T-cell (primary cell): ENCODE measurements at places on chromosomes 7 and 10.
A peak's percentile ranks its signal among the peaks of the same experiment; 100 is the strongest.

DNA sequence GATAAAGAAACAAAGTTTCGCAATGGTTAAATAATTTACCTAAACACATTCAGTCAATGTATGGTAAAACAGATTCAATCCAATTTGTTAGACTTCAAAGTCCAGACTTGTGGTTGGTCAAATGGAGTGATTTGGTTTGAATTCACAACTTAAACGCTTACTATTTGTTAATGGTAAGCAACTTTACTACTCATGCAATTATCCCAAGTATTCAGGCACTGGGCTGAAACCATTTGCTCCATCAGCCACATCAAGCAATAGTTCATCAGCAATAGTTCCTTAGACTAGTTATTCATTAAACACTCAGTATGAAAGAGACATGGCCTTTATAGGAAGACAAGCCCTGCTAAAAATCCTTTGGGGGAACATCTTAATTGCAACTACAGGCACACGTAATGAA is 253.0 kb downstream of the AGMO start:
- no peak for DNase-seq

- no peak for DNase-seq
Observed at GRCh38 chr7:134902058-134902457, 84.2 kb upstream of the AGBL3 start.

- DNase-seq: no peak
Observed at GRCh38 chr10:100303724-100304319, 17.3 kb upstream of the BLOC1S2 start.

- no peak for DNase-seq
Observed at GRCh38 chr10:72738486-72738885, 46.5 kb downstream of the MCU start.

- DNase-seq: no peak
Observed at GRCh38 chr7:68015122-68015977, 1018.7 kb downstream of the TYW1 start.

- peak; percentile 29 for DNase-seq
Observed at GRCh38 chr7:106283831-106284713, 711 bp downstream of the NAMPT start.

- DNase-seq: no peak
Observed at GRCh38 chr10:80411267-80411668, 2.9 kb downstream of the PRXL2A start.

GRCh38 chr10:79061441-79062315 is 7.1 kb upstream of the ZMIZ1 start:
- no peak for DNase-seq

- DNase-seq: no peak
Observed at GRCh38 chr10:117597216-117597615, 54.7 kb downstream of the EMX2 start.

DNA sequence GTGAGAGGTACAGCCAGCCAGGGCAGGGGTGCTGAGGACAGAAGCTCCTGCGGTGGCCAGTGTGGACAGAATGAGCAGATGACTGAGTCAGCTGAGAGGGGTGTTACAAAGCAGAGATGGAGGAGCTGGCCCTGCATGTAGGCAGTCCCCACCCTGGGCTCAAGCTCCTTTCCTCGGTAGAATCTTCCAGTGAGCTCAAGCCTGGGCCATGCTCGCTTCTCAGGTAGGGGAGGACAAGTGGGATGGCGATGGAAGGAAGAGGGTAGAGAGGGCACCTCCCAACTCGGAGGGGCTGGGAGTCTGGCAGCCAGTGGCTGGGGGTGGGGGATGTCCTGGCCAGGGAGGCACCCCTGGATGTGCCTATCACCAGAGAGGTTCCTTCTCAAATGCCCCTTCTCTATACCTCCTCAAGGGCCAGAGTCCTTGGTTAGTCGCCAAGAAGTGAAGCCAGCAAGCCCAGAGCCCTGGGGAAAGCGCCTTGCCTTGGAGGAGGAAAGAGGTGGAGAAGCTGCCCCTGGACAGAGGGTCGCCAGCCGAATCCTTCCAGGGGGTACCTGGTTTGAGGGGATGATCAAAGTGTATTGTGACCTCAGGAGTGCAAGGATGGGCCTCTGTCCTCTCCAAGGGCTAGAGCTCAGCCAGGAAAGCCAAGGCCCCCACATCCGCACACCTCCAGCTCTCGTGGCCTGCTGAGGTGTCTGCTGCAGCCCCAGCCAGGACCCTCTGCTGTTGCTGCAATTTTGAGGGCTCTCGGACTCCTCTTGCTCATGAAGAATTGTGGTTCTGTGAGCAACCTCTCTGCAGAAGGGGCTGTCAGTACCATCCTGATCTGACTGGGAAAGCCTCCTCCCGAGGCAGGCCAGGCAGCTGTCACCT is 88.6 kb upstream of the MACROH2A2 start:
- no peak for DNase-seq

GRCh38 chr10:3196958-3197347 is 24.4 kb upstream of the PITRM1 start:
- DNase-seq: no peak

GRCh38 chr10:103544657-103545310 is 51.3 kb downstream of the NEURL1 start:
- no peak for DNase-seq

DNA sequence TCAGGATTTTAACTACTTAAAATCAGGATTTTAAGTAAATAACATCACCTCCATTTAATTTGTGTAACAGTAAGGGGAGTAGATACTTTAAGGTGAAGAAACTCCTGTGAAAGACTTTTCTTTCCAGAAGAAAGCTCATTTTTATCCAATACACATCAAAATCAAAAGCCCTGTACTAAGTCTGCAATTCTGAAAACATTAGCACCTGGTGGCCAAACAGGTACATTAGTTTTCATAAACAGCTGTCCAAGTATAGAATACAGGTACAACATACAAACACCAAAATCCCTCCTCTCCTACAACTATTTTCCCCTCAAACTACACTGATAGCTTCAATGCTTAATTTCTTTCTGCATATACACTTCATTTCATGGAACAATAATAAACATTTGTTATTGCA is 22.9 kb downstream of the FAM3C start:
- no peak for DNase-seq

- DNase-seq: no peak
Observed at GRCh38 chr10:97889461-97890265, 40.0 kb downstream of the GOLGA7B start.

DNA sequence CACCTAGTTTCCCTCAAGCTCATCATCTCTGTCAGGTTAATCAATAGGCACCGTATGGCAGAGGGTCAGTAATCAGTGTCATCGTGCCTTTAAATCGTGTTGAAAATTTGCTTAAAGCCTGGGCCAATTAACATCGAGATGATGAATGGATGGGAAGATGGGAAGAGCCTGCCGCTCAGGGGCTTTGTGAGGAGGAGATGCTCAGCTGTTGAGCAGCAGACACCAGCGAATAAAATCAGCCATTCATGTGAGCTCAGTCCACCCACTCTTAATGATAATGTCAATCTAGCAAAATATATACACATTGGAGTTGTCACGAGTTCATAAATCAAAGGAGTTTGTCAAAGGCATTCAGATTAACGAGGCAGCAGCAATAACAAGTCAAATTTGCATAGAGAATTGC is 97.7 kb downstream of the BTRC start:
- DNase-seq: no peak

- DNase-seq: no peak
Observed at GRCh38 chr7:64618785-64619456, 47.0 kb upstream of the ZNF107 start.

DNA sequence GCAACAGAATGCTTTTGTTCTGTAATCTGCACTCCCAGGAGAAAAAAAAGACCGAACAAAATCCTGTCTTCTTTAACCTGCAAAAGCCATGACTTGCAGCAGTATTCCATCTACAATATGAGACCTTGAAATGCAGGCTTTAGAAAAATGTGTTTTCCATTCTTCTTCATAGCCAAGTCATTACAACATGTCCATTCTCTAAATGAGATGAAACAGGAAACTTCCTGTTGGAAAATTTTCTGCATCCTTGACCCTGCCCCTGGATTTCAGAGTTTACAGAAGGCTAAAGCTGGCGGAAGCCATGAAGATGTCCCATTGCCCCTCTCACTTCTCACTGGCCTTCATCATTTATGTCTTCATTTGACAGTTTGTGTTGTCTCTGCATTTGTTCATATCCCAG is 546.4 kb downstream of the TNS3 start:
- no peak for DNase-seq

DNA sequence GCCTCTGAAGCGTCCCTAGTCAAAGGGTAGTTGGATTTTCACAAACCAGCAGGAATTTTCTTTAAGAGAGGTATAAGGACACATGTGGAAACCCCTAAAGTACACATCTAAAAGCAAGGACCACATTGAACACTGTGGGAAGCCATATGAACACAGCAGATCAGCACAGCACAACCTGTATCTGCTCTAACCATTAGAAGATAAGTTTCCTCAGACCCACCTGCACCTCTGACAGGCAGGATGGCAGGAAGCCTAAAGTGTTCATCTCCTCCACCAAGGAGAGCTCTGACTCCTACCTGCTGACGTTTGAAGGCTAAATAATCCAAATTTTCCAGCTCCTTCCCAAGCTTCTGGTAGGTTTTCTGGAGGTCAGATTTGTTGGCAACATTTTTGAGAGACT is 174.4 kb downstream of the CTNNA3 start:
- no peak for DNase-seq

- no peak for DNase-seq
Observed at GRCh38 chr10:125018576-125019143, 76.7 kb downstream of the ZRANB1 start.
